Neural crest cell (in vitro differentiated cells): ENCODE measurements at places on chromosomes 2 and 18. TPM values are rescaled to one million over a fixed set of nuclear protein-coding genes. Genes with fewer than 3 reads are reported as not detected.

PROM2 gene
- 1.8 and 2.7 TPM in 2 replicates for total RNA-seq

MTCL1 gene
- total RNA-seq, result 17.8 and 18.4 TPM in 2 replicates

MOGAT1 gene
- total RNA-seq, result 0.30 TPM in 1 of 2 replicates, not detected in the other

VWC2L gene
- total RNA-seq, result 0.11 and 0.23 TPM in 2 replicates

ALK gene
- 2.0 and 2.1 TPM in 2 replicates for total RNA-seq

ZNF532 gene
- 171 and 180 TPM in 2 replicates for total RNA-seq

ERBB4 gene
- 10.2 and 11.0 TPM in 2 replicates for total RNA-seq

CCDC138 gene
- 39.7 and 42.0 TPM in 2 replicates for total RNA-seq

LIPG gene
- 28.4 and 32.4 TPM in 2 replicates for total RNA-seq

PTRHD1 gene
- 38.2 and 42.7 TPM in 2 replicates for total RNA-seq

FBXO11 gene
- 85.1 and 86.3 TPM in 2 replicates for total RNA-seq

CDH20 gene
- total RNA-seq, result 0.36 and 0.63 TPM in 2 replicates

AFF3 gene
- 20.9 and 25.7 TPM in 2 replicates for total RNA-seq

RND3 gene
- 49.7 and 54.3 TPM in 2 replicates for total RNA-seq

- no peak for DNase-seq
- H3K4me1 ChIP-seq, result peaks cover 39% of the 10 kb centered on the region
- H3K4me3 ChIP-seq, result no peak overlapping the region
- no peak overlapping the region for H3K27ac ChIP-seq
Measured at GRCh38 chr18:11989174-11989573, 7.9 kb downstream of the IMPA2 start.

DNA sequence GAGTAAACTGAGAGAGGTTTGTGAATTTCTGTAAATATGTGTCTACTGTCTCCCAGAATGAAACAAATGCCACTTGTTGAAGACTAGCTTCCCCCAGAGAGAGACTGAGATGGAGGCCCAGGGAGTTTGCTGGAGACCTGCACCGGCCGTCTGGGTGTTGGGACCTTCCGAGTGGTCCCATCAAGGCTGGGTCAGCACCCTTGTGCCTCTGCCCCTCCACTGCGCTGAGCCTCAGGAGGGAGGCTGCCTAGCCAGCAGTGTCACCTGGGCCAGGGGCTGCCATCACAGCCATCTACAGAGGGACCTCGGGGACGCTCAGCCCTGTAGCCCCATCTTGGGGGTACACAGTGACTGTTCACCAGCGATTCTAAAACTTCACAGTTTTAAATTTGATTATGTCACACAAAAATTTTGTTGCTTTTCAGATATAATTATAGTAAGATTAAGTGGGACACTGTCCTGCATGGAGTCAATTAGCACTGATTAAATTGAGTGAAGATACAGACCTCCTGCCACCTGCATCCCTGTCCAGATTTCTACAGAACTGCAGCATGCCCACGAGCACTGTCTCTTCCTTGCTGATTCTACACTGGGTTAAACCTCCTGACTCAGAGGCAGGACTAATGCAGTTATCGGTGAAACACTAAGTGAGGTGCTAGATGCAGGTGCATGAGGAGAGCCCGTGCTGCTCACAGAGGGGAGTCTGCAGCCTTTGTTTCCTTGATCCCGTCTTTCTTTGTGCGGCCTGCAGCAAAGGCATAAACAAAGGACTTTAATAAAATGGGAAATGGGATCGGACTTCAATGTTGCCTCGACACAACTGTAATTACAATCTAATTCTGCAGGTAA is 50.5 kb downstream of the TMEM18 start:
- no peak overlapping the region for H3K27ac ChIP-seq
- no peak for DNase-seq
- H3K4me3 ChIP-seq, result no peak overlapping the region
- peaks cover 22% of the 10 kb centered on the region for H3K4me1 ChIP-seq
- H3K36me3 ChIP-seq, result no peaks in the 10 kb centered on the region

DNA sequence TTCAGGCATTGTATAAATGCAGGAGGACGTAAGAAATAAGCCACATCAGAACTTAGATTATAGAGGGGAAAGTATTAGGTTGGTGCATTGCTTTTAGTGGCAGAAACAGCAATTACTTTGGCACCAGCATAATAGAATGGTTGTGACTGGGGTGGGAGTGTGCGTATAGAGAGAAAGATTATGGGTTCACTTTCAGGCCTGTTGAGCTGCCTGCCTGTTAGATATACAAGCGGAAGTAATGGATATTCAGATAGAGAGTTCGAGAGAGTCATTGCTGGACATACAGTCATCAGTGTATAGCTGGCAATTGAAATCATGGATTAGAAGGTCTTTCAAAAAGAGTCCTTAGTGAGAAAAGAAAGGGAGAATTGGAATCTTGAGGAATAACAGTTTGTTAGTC is 139.2 kb upstream of the MYO3B start:
- no peaks in the 10 kb centered on the region for H3K4me1 ChIP-seq
- H3K27ac ChIP-seq, result no peak overlapping the region
- H3K4me3 ChIP-seq, result no peak overlapping the region
- no peaks in the 10 kb centered on the region for H3K27me3 ChIP-seq

GRCh38 chr2:58715344-58715743 is 474.2 kb upstream of the FANCL start:
- no peak overlapping the region for H3K4me3 ChIP-seq
- no peaks in the 10 kb centered on the region for H3K4me1 ChIP-seq
- no peaks in the 10 kb centered on the region for H3K27me3 ChIP-seq
- no peaks in the 10 kb centered on the region for H3K36me3 ChIP-seq
- no peak for DNase-seq

DNA sequence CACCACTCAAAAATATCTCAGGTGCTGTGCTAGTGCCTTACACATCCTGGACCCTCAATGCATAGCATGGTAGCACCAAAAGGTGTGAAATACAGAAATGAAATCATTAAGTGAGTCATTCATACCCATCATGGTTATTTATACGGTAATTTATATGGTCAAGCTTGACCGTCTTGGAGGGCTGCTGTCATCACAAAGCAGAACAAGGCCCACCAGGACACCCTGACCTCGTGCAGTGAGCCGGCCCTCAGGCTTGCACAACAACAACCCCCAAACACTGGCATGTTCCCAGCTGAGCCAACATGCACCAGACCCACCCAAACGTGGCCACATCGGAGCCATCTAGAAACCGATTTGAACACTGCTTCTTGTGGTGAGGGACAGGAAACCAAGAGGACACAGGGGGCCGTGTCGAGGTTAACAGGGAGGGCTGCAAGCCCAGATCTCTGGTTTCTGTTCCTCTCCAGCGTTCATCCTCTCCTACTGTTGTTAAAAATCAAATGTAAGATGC is 378.5 kb upstream of the ID2 start:
- no peak for DNase-seq
- H3K4me3 ChIP-seq, result no peak overlapping the region
- H3K27me3 ChIP-seq, result no peaks in the 10 kb centered on the region
- H3K36me3 ChIP-seq, result peaks cover 4% of the 10 kb centered on the region
- peaks cover 18% of the 10 kb centered on the region for H3K4me1 ChIP-seq
- H3K27ac ChIP-seq, result peak overlapping the region; percentile 87

DNA sequence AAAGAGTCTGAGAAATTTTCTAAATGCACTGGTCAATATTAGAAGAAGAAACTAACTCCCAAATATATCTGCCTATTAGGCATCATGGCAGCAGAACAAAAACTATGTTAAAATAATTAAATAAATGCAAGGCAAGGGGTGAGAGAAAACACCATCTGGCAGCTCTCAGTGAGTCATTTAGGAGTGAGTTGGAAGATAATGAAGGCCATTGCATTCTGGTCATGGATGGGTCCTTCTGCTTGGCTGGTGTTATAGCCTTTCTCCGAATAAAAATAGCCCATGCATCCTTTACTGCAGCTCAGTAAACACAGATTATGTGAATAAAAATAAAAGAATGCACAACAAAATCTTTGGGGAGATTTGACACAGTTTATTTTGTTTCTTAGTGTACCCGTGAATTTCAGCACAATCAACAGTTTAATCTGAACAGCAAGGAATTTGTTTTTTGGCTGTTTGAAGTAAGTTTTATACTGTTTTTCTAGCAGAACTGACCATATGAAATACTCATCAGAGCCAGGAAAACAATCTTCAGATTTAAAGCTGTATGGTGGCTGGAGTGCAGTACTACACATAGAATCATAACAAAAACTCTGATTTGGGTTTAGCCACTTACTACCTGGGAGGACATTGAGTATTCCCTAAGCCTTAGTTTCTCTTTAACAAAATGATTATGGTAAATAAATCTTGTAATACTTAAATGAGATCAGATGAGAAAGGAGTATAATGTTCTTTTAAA is 225.1 kb upstream of the ITGA4 start:
- H3K27me3 ChIP-seq, result no peaks in the 10 kb centered on the region
- no peaks in the 10 kb centered on the region for H3K36me3 ChIP-seq
- no peak for DNase-seq
- H3K27ac ChIP-seq, result no peak overlapping the region
- H3K4me3 ChIP-seq, result no peak overlapping the region

DNA sequence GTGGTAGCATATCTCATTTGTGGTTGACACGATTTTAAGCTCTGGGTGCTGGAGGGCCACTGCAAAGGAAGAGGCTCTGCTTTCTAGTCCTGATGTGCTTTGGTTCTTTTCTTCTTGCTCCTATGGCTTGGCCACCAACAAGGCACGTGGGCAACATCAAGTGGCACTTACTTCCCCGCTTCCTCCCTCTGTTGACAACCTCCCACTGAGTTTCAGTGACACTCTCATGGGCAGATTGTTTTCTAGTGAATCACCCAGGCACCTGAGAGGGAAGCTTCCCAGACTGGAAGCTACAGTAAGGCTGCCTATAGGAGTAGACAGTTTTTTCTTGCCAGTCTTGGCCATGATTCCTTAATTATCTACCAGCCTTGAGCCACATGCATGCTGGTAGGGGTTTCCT is 89.0 kb downstream of the NBAS start:
- no peaks in the 10 kb centered on the region for H3K27me3 ChIP-seq
- H3K4me1 ChIP-seq, result no peaks in the 10 kb centered on the region
- H3K4me3 ChIP-seq, result no peak overlapping the region
- no peak for DNase-seq

- no peaks in the 10 kb centered on the region for H3K27me3 ChIP-seq
- H3K4me3 ChIP-seq, result no peak overlapping the region
- DNase-seq, result no peak
- no peak overlapping the region for H3K27ac ChIP-seq
Measured at GRCh38 chr2:126288362-126288761, 367.6 kb upstream of the GYPC start.

- no peak for DNase-seq
- H3K27ac ChIP-seq, result no peak overlapping the region
- H3K36me3 ChIP-seq, result no peaks in the 10 kb centered on the region
Measured at GRCh38 chr2:227886149-227886548, 14.7 kb downstream of the DAW1 start.

GRCh38 chr2:81549646-81550045 is 1245.1 kb upstream of the LRRTM1 start:
- H3K36me3 ChIP-seq, result no peaks in the 10 kb centered on the region
- H3K27me3 ChIP-seq, result no peaks in the 10 kb centered on the region
- no peak overlapping the region for H3K4me3 ChIP-seq
- no peak for DNase-seq

DNA sequence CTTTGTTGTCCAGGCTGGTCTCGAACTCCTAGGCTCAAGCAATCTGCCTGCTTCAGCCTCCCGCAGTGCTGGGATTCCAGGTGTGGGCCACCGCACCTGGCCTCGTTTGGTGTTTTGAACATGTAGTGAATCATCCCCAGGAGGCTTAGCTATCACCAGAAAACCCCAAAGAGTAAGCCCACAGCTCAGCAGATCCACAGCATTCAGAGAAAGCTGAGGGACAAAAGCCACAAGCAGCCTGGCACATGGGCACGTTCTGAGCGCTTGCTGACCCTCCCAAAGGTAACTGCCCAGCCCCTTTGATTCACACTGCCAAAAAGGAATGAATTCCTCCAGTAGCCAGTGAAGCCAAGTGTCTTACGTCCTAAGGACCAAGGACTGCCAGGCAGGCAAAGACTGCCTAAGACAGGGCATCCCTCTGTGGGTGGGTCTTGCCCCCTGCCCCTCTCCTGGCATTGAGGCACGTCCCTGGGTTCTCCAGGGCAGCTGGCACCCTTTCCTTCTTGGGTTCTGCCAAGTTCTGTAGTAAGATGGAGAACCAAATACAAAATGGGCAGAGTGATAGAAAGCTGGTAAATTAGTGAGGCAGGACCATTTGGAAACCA is 31.7 kb downstream of the MBP start:
- H3K4me3 ChIP-seq, result no peak overlapping the region
- H3K27ac ChIP-seq, result no peak overlapping the region
- H3K27me3 ChIP-seq, result peaks cover 17% of the 10 kb centered on the region
- no peaks in the 10 kb centered on the region for H3K36me3 ChIP-seq

GRCh38 chr18:35049111-35050027 is 8.2 kb downstream of the MAPRE2 start:
- peak overlapping the region; percentile 82 for H3K27ac ChIP-seq
- no peaks in the 10 kb centered on the region for H3K27me3 ChIP-seq
- H3K4me1 ChIP-seq, result peaks cover 48% of the 10 kb centered on the region
- no peak for DNase-seq
- H3K36me3 ChIP-seq, result peaks cover 8% of the 10 kb centered on the region

- H3K27ac ChIP-seq, result no peak overlapping the region
- H3K4me1 ChIP-seq, result peaks cover 22% of the 10 kb centered on the region
- no peaks in the 10 kb centered on the region for H3K27me3 ChIP-seq
- peak; percentile 40 for DNase-seq
- no peak overlapping the region for H3K4me3 ChIP-seq
Measured at GRCh38 chr2:200483729-200484198, 26.1 kb downstream of the KCTD18 start.

- no peaks in the 10 kb centered on the region for H3K36me3 ChIP-seq
- H3K4me1 ChIP-seq, result peaks cover 17% of the 10 kb centered on the region
- no peak for DNase-seq
- H3K27me3 ChIP-seq, result peaks cover 3% of the 10 kb centered on the region
- H3K4me3 ChIP-seq, result no peak overlapping the region
- H3K27ac ChIP-seq, result no peak overlapping the region
Measured at GRCh38 chr2:18436503-18437005, 123.9 kb downstream of the RDH14 start.

DNA sequence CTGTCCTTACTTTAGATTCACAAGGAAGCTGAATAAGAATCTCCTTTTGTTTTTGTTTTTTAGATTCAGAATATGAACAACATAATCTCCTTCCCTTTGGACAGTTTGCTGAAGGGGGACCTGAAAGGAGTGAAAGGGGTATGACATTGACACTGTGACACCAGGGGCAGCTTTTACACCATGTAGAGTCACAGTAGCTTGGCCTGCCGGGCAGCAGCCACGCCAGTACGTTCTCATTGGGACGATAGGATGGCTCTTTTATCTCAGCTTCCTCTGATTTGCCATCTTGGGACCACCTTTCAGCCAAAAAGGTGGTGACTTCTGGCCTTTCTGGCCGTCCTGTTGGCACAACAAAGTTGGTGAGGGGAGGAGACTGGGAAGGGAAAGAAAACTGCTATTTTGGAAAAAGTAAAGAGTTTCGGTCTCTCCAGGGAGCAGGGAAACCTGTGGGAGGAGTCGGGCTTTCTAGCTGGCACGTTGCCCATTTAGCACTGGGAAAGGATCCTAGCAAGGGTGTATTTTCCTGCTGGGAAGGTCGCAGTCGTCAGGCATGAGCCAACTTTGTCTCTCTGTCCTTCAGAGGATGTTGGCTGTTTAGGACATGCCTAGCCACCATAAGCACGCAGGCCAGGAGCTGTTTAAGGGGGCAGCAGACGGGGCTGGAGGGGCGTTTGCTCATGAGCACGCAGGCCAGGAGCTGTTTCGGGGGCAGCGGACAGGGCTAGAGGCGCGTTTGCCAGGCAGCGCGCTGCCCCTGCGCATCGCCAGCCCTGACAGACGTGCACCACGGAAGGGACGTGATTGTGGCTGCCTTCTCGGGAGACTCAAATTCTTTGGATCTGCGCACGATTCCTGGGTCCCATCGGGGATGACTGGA is 104.6 kb downstream of the ITGB1BP1 start:
- peaks cover 4% of the 10 kb centered on the region for H3K4me1 ChIP-seq
- H3K4me3 ChIP-seq, result no peak overlapping the region
- peaks cover 7% of the 10 kb centered on the region for H3K36me3 ChIP-seq
- DNase-seq, result no peak
